ENCODE measurements at places on chromosomes 5 and 9. TPM values are rescaled to one million over a fixed set of nuclear protein-coding genes. Genes with fewer than 3 reads are reported as not detected.

DNA sequence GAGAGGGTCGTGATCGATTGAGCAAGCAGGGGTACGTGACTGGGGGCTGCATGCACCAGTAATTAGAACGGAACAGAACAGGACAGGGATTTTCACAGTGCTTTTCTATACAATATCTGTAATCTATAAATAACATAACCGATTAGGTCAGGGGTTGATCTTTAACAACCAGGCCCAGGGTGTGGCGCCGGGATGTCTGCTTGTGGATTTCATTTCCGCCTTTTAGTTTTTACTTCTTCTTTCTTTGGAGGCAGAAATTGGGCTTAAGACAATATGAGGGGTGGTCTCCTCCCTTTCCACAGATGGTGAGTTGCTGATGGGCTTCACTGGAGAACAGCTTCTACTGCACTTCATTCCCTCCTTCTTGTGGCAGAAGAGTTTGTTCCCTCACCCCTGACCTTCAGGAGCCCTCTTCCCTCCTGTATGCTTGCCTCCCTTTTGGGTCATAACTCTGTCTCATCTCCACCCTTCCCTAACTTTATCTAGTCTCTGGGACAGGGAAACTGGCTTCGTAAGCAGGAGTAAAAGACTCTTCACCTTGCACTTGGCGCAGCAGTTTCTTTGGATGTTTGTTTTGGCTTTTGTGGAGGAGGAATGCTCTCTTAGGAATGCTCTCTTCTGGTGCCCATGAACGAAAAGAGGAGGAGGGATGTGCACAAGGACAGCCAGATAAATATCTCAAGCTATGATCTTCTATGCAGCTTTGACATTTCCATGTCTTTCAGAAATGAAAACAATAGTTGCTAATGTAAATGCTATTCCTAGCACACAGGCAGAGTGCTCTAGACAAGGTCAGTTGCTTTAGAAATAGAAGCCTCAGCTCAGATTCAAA, 139.8 kb upstream of the RPS23 start:
- no peak for DNase-seq

The SYK gene
- 2.4 TPM for polyA plus RNA-seq

DNA sequence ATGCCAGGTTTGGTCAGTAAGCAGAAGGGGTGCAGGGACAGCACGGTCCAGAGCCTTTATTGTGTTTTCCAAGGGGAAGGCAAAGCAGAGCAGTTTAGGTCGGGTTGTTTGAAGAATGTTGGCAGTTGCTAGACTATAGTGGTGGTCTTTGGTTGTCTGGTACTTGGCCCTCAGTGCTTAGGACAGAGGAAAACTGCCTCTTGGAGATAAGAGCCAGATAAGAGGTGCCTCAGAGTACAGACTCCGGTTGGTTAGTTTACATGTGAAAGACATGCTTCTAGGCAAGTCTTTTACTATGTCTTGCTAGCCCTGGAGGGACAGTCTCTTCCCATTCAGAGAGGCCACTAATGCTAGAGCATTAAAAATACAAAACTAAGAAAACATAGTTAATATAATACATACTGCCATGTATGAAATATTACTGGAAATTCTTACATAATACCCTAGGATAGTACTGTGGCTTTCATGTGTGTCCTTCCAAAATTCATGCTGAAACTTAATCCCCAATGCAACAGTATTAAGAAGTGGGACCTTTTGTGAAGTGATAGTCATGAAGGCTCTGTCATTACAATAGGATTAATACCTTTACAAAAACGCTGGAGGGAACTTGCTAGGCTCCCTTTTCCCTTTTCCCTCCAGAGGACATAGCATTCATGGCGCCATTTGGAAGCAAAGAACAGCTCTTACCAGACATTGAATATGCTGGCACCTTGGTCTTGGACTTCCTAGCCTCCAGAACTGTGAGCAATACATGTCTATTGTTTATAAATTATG, 280.4 kb downstream of the TMEM167A start:
- no peak for DNase-seq

DNA sequence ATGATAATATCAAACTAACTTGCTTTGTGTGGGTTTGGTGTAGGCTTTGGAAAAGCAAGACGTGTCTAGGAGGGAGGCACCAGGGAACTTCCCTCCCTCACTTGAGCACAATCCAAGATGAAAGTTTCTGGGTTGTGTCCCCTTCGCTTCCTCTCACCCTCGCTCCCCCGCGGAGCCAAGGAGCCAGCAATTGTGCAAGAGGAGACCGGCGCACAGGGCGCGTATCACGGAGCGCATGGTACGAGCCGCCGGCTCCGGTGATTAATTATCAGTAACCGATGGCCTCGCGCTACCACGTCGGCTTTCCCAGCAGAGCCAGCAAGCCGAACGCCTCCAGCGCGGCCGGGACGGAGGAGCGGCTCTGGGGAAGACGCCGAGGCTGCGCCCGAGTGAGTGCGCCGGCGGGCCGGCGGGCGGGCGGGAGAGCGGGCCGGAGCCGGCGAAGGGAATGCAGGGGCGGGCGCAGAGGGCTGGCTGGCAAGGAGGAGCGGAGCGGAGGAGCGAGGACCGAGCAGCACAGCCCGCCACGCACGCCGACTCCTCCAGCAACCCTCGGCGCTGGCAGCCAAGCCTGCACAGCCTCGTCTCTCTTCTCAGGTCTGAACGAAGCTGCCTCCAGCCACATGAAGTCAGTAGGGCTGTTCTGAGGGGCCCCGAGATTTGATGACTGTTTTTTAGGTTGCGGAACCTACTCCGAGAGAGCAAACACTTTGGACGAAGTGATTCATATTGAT, 143.6 kb downstream of the BNC2 start:
- peak; percentile 79 for DNase-seq

DNA sequence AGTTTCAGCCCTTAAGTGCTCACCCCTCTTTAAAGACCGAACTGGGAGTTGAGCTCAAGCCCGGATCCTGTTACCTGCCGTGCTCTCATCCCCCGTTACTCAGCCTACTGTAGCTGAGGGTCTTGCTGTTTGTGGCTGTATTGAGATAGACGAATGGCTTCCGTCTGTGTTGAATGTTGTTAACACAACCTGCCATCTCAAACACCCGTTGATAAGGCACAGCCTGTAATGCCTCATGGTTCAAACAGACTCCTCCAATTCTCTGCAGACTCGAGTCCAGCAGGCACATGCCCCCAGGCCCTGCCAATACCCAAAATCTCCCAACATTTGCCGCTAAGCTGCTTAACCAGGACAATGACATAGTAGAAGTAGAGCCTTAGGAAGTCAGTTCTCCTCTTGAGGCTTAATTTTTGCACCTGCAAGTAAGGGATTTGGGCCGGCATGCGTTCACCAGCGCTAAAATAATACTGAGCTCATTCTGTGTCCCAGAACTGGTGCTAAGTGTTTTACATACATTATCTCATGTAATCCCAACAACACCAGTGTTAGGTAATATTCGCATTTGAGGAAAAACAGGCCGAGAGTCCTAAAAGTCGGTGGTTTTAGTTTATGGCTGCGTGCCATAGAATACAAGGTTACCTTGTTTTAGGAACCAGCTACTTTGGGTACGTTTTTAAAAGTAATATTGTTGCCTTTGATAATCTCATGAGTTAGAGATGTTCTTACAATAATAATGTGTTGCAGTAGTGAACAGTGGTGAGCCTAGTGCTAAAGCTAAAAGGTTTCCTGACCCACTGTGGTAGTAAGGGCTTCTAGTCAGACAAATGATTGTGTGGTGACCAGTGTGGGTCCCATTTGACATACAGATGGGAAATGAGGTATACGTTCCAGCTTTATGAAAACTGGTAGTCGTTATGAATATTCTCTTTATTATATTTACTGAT, 1.5 kb upstream of the RFX3 start:
- DNase-seq, result no peak

GRCh38 chr5:97096846-97097245, 45.6 kb downstream of the LIX1 start:
- DNase-seq, result no peak
